ENCODE measurements at places on chromosomes 4 and X.

- DNase-seq, result no peak
Measured at GRCh38 chrX:21487832-21488231, 113.6 kb downstream of the CNKSR2 start.

- DNase-seq, result no peak
Measured at GRCh38 chr4:112739442-112739841, 102.5 kb downstream of the LARP7 start.

GRCh38 chr4:74105656-74106280 lies 6.8 kb upstream of the CXCL2 start:
- no peak for DNase-seq

DNA sequence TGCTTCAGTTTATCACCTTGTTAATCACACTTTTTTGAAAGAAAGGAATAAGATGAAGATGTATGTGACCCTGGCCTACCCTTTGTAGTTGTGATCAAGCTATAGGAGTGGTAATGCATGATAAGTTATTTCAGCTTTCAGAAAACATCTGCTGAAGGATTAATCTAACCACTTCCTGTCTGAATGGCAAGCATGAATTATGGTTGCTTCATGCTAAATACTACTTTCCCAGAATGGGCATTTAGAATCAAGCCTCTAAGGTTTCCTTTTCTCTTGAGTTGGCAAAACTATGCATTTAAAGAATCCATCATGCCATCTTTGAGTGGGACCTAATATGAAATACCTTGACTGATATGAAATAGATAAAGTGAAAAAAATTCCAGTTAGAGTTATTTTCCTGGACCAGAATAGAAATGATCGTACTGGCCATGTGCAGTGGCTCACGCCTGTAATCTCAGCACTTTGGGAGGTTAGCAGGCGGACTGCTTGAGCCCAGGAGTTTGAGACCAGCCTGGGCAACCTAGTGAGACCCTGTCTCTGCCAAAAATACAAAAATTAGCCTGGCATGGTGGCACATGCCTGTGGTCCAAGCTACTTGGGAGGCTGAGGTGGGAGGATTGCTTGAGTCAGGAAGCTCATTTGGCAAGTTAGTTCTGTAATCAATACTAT lies 59.1 kb downstream of the ANXA3 start:
- no peak for DNase-seq

- DNase-seq, result no peak
Measured at GRCh38 chrX:155211208-155211607, 5.1 kb upstream of the VBP1 start.

DNA sequence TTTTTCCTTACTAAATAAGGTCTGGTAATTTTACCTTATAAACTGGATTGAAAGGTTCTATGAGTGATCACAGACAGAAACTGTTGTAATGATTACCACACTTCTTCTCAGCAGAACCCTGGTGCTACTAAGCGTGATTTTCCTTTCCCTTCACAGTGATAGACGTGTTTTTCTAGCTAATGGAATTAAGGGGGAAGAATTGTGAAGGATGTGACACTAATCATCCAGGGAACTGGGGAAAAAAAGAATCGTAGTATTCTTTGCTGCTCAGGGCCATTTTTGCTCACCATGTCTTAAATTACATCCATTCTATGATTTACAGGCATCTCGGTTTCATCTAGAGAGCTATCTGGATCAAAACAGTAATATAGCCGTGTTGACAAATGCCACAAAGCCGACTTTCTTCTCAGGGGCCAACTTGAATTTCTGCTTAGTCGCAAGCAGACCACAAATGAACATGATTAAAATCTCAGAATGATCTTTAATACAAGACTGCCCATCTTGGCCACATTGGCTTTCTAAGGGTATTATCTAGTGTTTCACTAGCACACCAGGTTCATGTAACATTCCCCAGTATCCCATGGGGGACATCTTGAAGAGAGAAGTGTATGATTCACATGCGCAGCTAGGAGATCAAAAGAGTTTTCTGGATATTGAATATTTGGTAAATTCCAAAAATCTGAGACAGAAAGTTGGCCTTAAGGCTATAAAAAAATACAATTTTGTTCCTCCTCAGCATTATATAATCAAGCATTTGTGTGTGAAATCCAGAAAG lies 154.0 kb downstream of the UGT8 start:
- DNase-seq, result no peak

DNA sequence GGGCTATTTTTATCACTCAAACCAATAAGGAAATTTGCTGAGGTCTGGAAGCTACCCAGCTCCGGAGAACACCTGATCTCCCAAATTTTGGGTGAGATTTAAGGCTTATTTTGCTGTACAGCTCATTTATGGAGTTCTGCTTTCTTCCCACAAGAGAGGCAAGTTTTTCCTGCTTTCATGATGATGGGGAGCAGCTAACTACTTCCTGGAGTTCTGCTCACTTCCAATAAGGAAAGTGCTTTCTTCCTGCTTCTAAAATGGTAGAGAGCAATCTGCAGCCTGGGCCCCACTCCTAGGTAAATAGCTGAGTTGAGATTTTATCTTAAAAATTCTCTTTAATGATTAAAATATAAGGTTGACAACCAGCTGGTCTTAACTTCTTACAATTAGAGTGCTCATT lies 606.0 kb upstream of the HTR2C start:
- DNase-seq, result no peak

DNA sequence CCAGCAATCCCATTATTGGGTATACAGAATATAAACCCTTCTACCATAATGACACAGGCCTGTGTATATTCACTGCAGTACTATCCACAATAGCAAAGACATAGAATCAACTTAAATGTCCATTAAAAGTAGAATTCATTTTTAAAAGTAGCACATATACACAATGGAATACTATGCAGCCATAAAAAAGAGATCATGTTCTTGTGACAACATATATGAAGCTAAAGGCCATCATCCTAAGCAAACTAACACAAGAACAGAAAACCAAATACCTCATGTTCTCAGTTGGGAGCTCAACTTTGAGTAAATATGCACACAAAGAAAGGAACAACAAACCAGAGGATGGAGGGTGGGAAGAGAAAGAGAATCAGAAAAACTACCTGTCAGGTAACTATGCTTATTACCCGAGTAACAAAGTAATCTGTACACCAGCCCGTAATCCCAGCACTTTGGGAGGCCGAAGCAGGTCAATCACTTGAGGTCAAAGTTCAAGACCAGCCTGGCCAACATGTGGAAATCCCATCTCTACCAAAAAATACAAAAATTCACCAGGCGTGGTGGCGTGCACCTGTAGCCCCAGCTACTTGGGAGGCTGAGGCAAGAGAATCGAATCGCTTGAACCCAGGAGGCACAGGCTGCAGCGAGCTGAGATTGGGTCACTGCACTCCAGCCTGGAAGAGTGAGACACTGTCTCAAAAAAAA lies 22.8 kb downstream of the DHX15 start:
- no peak for DNase-seq

- no peak for DNase-seq
Measured at GRCh38 chr4:38610966-38611431, 53.0 kb upstream of the KLF3 start.

DNA sequence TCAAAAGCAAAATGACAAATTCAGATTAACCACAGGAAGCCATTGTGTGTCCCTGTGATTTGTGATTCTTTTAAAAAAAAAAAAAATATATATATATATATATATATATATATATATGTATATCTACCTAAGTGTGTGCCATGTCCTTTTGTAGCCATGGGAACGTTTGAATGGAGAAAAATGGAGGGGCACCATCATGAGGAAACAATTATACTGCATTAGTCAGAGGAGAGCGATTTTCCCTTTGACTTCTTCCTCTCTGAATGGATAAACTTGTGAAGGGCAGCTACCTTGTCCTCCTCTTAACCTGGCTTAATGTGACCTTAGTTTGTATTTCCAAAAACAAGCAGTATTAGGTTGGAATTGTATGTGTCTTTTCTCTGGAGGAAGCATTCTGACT lies 23.3 kb upstream of the CBLL2 start:
- DNase-seq, result no peak

DNA sequence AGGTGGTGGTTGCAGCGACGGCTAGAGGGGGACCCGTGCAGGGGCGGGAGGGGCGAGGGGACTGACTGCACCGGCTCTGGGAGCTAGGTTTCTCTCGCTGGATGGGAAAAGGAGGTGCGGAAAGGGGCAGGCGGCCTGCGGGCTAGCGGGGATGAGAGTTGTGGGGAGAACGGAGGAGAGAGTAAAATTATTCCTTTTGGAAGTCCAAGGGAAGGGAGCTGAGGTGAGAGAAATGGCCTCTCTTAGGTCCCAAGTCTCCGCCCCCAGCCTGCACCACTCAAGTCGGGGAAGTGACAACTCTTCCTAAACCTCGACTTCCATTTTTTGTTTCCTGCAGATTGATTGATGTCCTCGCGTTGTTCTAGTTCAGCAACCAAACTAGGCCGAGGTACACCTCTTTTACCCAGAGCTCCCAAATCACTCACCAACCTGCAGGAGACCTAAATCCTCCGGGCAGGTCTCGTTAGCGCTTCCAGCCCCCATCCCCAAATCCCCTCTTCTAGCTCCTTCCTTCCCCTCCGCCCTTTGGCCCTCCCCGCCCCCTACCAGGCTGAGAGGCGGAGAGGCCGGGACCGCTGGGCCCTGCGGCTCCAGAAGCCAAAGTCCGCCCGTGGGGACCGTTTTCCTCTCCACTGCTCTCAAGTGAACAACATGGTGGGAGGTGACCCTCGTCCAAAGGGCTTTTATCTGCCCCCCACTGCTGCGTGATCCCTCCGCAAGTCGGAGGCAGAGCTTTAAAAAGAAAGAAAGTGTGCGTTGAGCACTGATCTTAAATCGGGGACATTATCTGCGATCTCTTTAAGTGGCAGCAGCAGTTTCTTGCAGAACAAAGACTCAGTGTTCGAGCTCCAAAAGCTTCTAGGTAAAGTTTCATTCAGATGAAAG lies 7.3 kb downstream of the PITX2 start:
- DNase-seq, result no peak

GRCh38 chr4:11843927-11844326 lies 415.2 kb upstream of the HS3ST1 start:
- no peak for DNase-seq

DNA sequence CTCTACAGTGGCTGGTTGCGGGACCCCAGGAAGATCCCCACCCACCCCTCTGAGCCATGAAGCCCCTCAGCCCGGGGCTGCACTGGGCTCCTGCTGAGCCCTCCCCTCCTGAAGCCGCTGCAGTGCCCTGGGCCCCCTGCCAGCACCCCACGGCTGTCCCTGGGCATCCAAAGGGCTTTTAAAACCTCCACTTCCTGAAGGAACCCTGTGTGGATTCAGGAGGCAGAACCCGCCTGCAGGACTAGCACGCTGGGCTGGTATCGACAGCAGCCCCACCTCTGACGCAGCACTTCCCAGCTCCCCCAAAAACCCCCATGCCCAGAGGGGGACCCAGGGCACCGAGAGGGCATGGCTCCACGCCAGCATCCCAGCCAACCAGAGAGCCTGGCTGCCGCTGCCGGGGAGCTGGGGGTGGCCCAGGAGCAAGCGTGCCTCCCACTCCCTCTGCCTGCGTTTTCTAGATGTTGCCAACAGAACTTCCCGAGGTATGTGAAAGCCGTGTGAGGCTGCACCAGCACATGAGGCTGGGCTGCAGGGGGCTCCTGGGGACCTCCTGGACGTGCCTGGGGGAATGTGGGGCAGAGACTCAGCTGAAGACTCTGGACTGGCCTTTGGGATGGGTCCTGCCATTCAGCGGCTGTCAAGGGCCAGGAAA lies 6.3 kb downstream of the MXD4 start:
- peak; percentile 5 for DNase-seq

- DNase-seq, result peak; percentile 11
Measured at GRCh38 chrX:56802428-56802827, 73.4 kb downstream of the NBDY start.

DNA sequence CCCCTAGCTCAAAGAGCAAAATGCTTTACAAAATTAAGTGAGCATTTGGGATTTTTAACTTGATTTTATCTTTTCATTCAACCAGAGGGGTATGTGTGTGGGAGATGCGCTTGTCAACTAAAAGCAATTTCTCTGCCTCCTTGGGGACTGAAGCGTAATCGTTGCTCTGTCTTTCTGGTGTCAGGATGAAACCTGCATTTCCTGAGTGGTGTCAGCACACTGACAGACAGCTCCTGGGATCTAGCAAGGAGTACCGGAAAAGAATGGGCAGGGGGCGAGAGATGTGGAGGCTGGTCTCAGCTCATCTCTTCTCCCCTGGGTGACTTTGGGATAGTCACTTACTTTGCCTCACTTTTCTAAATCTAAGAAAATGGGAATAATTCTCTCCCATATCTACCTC lies 5.1 kb upstream of the ARHGAP36 start:
- no peak for DNase-seq

- no peak for DNase-seq
Measured at GRCh38 chrX:30141966-30142365, 73.4 kb upstream of the MAGEB2 start.

- no peak for DNase-seq
Measured at GRCh38 chr4:184306949-184307348, 89.3 kb upstream of the ENPP6 start.

DNA sequence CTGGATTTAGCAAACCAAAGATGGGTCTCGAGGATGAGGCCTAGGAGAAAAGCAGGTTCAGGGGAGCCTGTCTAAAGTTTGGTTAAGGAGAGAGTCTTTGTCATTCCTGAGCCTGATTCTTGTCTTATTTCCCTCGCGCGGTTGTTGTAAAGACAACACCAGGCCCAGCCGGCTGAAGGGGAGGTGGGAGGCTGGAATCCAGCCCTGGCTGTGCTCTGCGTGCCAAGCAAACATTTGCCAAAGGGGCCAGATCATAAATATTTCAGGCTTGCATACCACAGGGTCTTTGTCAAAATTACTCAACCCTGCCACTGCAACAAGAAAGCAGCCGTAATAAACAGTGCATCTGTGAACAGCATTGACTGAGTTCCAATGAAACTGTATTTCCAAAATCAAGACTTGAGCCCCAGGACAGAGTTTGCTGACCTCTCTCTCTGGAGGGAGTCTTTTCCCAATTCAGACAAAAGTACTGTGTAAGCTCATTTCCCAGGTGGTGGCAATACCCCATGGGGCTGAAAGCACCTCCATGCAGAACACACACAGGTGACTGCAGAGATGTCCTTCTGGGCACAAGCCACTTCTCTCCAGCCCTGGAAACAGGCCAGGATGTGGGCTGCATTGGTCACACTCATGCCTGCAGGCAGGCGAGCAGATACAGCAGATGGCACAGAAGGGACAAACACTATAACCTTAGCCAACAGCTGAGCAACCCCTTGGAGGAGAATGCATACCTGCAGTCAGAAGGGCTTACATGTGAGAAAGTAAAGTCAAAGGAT lies 320.3 kb downstream of the STK32B start:
- no peak for DNase-seq

- no peak for DNase-seq
Measured at GRCh38 chrX:47571215-47571614, 10.2 kb downstream of the ARAF start.

- DNase-seq, result no peak
Measured at GRCh38 chrX:129493643-129494042, 29.6 kb downstream of the SMARCA1 start.

DNA sequence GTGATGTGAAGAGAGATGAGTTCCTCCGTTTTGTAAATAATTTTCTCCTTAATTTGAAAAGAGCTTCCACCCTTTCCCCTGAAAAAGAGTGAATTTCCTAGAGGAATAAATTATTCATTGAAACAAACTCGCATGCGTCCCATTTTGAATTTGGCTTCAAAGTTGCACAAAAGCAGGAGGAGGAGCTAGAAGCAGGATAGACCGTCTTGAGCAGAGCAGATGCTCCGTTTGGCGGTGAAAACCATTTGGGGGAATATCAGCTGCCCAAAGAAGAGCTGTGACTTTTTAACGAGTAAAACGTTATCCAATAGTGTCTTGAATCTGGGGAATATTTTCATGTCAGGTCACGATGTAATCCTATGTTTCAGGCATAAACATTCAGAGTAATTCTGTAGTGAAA lies 42.0 kb downstream of the FAM149A start:
- DNase-seq, result no peak

GRCh38 chr4:106329041-106329618 lies 12.8 kb downstream of the AIMP1 start:
- DNase-seq, result no peak

- no peak for DNase-seq
Measured at GRCh38 chr4:40289366-40290188, 45.6 kb upstream of the CHRNA9 start.

Measured in memory B cell (primary cell).